ENCODE measurements at places on chromosomes 12 and 14.

DNA sequence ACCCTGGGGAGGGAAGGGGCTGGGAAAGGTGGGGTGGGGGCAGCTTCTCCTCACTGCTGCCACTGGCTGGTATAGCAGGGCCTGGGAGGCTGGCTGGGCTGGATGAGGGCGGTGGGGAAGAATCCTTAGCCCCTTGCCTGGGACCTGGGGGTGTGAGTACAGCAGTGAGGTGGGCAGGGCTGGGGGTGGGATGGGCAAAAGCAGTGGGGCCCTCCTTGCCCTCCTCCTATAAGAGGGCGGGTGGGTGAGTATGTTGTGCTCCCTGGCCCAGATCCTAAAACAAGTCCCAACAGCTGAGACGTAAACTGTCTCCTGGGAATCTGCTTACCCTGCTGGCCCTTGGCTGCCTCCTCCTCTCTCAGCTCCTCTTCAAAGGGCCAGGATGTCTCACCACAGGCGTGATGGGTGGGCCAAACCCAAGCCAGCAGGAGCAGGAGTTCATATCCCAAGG lies 2.2 kb downstream of the NCKAP5L start:
- no peak for DNase-seq

DNA sequence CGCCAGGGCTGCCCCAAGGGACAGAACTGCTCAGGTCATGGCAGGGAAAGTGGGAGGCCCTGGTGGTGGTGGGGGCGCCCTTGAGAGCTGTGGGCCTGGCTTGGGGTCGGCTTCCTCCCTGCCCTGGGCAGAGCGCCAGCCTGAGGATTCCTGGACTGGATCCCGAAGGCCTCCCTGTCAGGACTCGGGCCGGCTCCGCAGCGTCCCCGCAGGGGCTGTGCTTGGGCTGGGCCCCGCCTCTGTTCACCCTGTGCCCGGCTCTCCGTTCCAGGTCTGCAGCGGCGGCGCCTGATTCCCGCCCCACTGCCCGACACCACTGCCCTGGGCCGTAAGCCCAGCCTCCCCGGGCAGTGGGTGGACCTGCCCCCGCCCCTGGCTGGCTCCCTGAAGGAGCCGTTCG lies 39.9 kb downstream of the KIF26A start:
- no peak for DNase-seq

DNA sequence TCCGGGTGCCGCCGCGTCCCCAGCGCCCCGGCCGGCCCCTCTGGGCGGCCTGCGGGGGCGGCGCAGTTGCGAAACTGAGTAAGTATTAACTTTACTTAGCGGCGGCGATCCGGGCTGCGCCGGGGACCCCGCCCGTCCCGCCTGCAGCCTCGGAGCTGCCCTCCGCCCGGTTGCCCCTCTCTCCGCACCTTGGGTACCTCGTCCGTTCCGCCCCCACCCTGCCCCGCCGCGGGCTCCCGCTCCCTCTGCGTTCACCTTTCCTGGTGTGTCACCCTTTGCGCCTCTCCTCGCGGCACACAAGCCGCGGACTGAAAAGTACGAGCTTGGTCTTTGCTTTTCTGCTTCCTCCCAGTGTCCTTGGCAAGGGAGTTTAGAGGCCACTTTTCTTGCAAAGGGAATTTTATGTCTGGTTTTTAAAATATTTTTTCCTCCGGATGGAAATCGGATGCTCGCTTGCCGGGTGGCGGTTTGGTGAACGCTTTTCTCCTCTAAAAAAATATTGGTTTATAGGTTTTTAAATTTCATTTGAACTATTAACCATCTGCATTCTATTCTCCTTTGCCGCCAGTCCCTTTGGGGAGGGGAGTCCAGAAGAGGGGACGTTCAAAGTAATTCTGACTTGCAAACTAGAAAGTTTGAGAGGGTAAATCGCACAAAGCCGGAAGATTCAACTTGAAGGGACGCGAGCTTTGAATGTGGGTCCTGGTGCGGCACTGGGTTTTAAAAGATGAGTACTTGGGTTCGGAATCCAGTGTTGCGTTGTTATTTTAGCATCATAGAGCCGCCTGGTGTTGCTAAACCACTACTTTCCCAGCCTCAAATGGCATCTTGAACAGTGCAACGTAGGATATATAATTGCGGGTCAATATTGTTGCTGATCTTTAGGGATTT lies 834 bp downstream of the RASSF8 start:
- DNase-seq, result peak; percentile 49

DNA sequence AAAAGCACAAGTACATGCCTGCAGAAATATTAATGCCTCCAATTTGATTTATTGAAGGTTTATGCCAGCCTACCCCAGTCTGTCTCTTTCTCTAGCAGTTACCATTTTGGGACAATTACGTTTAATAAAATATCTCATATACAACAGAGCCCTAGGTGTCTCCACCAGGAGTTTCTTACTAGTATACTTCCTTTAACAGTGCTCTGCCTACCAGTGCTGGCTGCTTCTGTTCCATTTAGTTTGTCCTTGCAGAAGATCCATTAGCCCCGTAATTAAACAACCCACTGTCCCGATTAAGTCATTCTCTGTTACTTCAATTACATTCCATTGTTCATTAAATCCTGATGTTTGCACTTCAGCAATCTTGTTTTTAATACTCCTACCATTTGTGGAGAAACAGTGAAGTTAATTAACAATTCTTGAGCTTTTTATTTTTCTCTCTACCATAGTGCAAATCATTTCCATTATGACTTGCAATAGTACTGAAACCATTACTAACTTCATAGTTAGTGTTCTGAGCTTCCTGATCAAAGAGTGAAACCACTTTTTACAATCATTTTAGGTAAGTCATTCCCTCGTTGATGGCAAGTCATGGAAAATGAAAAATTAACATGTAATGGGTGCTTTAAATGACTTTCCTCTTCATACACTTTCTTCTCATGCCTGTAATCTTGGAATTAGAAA lies 121.1 kb downstream of the PLXNC1 start:
- no peak for DNase-seq

DNA sequence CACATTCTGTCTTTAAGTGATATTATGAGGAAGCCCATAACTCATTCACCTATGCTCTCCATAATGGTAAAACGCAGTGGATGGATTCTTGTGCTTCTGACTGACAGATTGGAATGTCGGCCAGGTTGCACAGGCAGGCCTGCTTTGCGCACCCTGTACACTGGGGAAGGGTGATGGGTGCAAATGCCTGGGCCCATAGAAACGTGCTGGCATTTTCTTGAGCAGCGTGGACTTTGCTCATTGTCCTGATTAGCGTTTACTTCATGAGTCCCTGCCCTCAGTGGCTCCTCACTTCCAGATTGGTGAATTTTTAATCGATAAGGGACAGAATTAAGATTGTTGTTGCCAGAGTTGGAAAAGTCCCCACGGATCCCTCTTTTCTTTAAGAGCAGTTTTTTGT lies 80.9 kb upstream of the TRAF3 start:
- no peak for DNase-seq

- no peak for DNase-seq
Observed at GRCh38 chr12:24393071-24393470, 443.6 kb upstream of the SOX5 start.

- DNase-seq, result no peak
Observed at GRCh38 chr14:54052696-54053385, 96.2 kb upstream of the BMP4 start.

DNA sequence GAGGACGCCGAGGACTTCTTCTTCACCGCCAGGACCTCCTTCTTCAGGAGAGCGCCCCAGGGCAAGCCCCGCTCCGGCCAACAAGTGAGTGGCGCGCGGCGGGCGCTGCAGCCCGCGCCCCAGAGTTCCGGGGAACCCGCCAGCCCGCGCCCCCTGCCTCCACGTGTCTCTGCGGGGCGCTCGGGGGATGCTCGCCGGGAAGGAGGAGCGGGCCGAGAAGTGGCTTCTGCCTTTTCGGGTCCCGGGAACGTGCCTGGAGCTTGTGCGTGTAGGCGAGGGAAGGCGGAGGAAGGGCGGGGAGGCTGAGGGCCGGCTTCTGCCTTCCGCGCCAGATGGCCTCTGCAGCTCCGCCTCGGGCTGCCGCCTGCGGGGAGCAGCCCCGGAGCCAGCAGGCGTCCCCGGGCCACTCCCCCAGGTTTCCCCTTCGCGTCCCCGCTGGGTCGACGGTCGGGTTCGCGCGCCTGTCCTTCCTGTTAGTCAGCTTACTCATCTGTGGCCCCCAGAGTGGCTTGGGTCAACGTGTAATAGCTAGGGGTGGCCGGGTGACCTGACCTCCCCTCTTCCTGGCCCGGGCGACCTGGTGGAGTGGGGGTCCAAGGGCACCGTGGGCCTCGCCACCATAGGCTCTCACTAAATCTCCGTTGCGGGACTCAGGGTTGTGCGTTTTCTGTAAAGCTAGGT lies 505 bp downstream of the RASSF3 start:
- DNase-seq, result peak; percentile 79

DNA sequence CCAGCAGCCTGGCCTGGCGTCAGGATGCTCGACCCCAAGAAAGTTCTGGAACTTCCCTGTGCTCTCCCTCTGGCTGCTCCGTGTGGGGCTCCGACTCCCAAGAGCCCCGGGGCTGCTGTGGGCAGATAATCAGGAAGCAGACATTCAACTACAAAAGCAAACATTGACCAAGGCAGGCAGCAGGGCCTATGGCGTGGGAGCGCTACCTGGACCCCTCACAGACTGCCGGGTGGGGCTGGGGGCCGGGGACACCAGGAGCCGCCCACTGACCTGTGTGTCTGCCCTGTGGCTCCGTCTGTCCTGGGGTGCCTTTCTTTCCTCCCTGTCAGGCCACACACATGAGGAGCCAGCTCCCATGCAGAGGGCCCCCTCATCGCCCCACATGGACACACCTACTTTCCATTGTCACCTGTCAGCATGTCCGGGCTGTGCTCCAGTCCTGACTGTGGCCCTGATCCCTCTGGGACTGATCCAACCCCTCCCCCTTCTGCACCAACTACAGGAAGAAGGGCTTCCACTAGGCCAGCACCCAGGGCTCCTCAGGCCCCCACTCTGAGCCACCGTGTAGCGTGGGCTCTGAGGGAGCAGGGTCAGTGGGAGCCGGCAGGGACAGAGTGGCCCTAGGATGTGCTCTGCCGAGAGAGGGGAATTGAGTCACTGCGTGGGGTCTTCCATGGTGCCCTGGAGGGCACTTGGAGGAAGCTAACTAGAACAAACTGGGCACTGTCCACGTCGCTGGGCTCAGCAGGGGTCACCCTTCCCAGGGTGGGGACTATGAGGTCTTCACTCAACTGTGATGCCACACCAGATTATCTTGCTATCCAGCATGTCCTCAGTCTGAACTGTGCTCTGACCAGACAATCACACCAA lies 215.4 kb upstream of the C14orf180 start:
- DNase-seq, result no peak

DNA sequence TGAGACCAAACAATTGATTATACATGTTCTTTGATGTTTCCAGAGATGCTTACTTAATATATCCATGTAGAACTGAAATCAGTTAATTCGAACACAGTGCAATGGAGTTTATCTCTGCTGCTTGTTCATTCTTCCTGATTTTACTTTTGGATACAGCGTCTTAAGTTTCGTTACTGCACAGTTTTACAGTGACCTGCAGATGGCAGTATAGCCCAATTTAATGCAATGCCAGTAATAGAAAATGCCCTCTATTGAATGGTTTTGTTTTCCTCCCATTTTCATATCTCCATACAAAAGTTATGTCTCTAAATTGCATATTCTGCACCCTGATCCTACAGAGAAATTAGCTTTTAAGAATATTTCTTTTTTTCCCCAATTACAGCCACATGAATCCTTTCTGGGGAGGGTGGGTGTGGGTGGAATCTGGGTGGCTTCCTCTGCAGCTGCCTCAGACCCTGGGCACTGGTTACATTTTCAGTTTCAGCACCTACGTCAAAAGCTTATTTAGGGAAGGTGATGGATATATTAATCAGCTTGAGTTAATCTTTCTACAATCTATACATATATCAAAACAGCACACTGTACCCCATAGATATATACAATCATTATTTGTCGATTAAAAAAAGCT lies 101.1 kb upstream of the DCD start:
- no peak for DNase-seq

DNA sequence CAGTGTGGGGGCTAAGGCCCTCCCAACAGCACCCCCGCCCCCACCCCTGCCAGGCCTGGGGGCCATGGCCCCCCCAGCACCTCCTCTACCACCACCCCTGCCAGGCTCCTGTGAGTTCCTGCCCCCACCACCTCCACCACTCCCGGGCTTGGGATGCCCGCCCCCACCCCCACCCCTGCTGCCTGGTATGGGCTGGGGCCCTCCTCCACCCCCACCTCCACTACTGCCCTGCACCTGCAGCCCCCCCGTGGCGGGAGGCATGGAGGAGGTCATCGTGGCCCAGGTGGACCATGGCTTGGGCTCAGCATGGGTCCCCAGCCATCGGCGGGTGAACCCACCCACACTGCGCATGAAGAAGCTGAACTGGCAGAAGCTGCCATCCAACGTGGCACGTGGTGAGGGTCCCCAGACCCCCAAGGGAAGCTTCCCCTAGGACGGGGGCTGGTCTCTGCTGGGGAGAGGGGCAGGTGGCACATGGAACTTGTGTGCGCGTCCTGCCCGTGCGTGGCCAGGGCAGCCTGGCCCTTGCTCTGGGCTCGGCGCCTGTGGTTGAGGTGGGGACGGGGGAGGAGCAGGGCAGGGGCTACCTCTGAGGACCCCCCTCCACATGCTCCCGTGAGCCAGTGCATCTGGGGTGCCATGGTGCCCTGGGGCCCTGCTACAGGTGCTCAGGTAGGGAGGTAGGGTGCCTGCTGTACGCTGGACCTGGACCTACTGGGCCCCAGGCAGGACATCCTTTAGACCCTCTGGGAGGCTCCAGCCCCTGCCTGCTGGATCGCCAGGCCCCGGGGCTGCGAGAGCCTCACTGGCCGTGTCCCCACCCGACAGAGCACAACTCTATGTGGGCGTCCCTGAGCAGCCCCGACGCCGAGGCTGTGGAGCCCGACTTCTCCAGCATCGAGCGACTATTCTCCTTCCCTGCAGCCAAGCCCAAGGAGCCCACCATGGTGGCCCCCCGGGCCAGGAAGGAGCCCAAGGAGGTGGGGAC lies 16.1 kb upstream of the ADSS1 start:
- no peak for DNase-seq

GRCh38 chr14:64598404-64598803 lies 48.6 kb downstream of the PPP1R36 start:
- DNase-seq, result no peak

- no peak for DNase-seq
Observed at GRCh38 chr14:64110802-64111201, 183.4 kb downstream of the ESR2 start.

DNA sequence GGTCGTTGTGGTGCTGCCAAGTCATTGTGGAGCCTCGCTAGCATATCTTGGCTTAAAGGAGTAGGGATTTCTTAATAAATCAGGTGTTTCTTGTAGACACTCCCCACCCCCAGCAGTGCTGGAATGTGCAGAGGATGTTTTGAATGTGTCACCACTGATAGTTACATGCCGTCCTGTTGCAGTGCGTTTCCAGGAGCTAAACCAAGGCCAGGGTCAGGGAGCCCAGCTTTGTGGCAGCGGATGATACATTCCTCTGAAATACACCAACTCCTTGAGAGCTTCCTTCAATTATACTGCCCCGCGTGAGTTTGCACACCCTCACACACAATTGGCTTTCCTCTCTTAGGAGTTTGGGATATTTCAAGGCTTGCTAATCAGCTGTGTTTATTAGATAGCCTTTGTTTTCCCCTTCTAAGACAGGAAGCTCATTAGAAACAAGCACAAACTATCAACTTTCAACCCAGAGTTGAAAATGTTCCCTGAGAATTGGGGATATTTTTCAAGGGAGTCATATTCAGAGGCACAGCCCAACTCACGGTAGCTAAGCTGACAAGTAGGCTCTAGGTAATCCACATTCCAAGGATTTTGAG lies 154.9 kb downstream of the C12orf75 start:
- no peak for DNase-seq

- DNase-seq, result no peak
Observed at GRCh38 chr12:56086096-56086495, 6.1 kb downstream of the ERBB3 start.

- DNase-seq, result no peak
Observed at GRCh38 chr14:92322516-92322915, 449 bp upstream of the SLC24A4 start.
